ENCODE measurements at places on chromosomes 11 and 22.

DNA sequence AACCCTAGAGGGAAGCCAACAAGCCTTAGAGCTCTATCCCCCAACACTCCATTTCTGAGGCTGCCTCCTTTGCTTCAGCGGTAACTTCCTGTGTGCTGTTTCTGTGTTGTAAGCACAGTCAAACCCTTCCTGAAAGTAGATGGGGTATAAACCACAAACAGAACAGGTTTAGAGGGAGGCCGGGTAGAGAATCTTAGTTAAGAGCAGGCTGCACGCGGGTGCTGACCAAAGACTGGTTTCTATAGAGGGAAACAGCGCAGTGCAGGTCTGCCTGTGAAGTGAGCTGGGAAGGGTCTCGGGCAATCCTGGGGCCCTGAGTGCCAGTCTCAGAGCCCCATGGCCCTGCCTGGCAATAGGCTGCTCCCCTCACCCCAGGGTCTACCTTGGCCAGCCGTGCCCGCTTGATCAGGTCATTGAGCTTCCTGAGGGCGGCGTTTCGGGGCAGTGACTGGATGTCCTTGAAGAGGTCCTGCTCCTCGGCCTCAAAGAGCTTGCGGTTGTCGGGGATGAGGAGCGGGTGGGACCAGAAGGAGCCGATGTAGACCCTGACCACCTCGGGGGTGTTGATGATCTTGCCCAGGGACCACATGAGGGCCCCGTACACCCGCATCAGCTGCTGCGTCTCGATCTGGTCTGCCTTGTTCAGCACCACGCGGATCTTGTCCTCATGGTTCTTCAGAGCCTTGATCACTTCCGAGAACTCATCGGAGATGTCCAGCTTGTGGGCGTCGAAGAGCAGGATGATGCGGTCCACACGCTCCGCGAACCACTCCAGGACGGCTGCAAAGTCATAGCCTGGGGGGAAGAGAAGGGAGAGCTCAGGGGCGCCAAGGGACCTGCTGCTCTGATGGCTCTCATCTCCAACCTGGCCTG is 15.3 kb upstream of the CDC42BPG start:
- no peak for DNase-seq

DNA sequence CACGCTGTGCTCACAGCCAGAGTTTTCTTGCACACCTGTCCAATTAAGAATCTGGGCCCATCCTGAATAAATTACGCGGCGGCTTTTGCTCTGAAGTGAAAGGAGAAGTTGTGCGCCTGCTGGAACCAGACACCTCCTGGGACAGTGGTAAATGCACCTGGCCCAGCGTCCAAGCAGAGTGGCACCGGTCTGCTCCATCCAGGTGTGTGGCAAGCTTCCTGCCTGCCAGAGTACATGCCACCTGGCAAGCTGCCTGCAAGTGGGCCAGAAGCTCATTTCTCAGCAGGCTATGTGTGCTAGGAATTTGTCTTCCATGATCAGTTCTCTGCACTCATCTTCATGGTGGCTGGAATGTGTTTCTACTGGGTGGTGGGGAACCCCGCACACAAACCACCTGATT is 660.6 kb downstream of the ETS1 start:
- DNase-seq: no peak

DNA sequence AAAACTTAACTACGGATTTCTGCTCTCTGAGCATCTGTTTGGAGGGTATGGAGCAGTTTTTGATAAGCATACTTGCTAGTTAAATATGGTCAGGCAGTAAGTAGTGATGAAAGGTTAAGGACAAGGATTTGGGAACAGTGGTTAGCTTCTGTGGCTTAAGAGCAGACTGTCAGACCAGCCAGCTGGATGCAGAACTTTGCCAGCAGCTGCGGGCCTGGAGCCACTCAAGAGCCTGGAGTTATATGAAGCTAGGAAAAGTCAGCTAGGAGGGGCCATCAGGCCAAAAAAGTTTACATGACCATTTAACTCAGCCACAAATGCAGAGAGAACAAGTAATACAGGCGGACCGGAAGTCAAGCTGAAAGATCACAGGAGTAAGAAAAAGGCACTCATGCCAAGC is 1817.7 kb downstream of the LRRC4C start:
- DNase-seq: no peak

DNA sequence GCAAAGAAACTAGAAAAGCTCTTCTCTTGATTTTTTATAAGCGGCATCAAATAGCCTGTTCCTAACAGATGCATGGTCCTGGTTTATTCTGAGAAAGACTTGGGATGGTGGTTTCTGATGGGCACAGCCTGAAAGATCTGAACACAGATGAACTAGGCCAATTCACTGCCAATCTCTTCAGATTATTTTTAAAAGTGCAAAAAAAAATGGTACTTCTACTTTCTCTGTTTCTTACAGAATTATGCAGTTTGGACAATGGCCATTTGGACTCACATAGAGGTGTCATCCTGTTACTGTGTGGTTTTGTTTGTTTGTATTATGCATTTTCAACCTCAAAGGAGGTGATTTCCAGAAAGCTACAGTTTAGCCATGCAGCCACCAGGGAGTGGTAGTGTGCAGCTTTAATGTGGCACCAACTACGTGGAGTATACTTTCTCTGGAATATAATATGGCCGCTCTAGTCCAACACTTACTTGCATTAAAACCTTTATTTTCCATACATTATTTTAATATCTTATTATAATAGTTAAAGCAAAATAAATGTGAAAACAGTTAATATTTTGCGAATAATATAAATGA is 469.8 kb upstream of the KIRREL3 start:
- no peak for DNase-seq

GRCh38 chr11:75823415-75823814 is 8.4 kb downstream of the UVRAG start:
- DNase-seq: no peak

- DNase-seq: no peak
These were observed 30.5 kb upstream of the PPP2R1B start for GRCh38 chr11:111796696-111797095.

DNA sequence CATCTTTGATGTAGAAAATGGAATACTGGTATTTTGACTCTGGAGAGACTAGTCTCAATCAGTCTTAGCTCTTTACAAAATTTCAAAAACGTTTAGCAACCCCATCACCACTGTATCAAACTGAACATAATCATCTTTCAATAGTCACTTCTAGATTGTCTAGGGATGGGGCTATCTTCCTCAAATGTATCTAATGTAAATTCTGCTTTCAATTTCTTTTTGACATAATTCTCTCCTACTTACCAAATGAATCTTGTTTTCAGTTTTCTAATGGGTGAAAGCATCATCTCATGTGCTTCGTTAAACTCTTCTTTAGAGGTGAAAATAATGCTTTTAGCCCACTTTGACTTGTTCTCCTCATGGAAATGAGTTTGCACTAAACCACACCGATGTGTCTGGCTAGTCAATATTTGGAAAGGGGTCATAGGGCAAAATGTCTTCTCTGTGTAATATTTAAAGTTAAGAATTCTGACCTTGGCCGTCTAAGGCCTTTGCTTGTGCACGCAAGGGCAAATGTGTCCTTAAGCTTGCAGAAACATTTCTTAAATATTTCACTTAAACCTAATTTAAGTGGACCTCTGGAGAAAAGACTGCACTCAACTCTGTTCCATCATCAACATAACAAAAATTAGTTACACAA is 5.2 kb downstream of the SIK3 start:
- DNase-seq: no peak

GRCh38 chr11:29623144-29623722 is 393.6 kb downstream of the KCNA4 start:
- DNase-seq: no peak

DNA sequence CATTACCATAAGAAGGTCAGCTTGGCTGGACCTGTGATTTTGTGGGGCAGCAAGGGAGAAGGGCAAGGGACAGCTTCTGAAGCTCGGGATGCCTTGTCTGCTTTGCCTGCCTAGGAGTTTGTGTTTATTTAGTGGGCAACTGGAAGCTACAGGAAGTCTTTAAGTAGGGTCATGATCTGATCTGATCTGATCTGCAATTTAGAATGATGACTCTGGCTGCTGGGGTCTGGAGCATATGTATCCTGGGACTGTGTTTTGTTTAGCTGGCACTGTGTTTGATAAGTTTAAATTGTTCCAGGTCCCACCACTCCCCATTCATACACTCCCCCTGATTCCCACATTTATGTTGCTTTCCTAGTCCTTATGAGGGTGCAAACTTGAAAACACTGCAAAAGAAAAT is 47.7 kb upstream of the HTATIP2 start:
- DNase-seq: no peak

DNA sequence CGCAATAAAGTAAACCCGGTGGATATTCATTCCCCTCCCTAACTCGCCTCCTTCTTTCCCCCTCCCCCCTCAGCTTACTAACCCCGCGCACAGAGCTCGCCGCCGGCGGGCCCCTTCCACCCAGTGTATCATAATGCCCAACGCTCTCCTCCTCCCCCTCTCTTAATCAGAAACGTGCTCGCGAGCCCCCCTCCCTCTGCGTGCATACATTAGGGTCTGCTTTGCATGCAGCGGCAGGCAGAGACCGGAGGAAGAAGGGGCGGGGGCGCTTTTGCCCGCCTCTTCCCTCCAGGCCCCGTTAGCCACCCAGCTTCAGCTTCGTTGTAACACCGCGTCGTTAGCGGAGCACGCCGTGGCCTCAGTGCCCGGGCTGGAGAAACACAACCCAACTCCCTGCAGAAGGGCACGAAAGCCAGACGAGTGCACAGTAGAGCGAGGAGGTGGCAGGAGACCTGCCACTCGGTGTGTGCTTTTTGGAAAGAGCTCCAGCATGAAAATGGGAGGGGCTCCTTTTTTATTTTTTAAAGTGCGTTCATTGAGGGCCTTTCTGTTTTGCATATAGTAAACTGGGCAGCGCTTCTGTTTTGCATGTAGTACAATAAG is 901 bp upstream of the KMT2A start:
- no peak for DNase-seq

- no peak for DNase-seq
These were observed 3.1 kb downstream of the CDC42EP1 start for GRCh38 chr22:37563153-37564081.

DNA sequence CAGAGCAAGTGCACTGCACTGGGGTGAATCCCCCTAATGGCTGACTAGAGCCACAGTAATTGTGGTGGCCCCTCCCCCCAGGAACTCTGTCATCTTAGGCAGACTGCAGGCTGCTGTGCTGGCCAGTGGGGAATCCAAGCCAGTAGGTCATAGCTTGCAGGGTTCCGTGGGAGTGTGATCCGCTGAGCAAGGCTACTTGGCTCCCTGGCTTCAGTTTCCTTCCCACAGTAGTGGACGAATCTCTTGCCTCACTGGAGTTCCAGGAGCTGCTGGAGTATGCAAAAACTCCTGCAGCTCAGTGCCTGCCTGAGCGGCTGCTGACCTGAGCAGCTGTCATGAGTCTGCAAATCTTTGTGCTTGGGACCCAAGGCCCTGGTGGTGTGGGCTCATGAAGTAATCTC is 13.2 kb downstream of the OOSP3 start:
- no peak for DNase-seq

- DNase-seq: no peak
These were observed 413.0 kb upstream of the LRRC4C start for GRCh38 chr11:41872426-41872825.

DNA sequence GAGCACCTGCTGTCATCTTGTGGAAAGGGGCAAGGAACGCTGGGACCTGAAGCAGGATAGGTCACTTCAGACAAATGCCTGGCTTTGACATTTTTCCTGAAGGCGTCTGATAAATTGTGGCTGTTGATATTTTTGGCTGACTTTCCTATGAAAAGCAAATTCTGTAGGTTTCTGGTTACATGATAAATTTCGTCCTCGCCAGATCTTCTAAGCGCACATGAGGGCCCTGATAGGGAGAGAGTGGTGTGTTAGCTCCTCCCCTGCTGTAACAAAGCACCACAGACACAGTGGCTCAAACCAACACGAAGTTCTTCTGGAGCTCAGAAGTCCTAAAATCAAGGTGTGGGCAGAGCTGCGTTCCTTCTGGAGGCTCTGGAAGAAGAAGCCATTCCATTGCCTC is 19.6 kb downstream of the APOL4 start:
- DNase-seq: no peak

- no peak for DNase-seq
These were observed 109.2 kb downstream of the IGLL1 start for GRCh38 chr22:23470811-23471389.

GRCh38 chr11:122751292-122752070 is 86.8 kb upstream of the CRTAM start:
- DNase-seq: no peak

- no peak for DNase-seq
These were observed at the start of gene GAS2 for GRCh38 chr11:22666325-22666687. Gene GAS2 (plus strand): TSS chr11:22666611. CDS start chr11:22674870, 8,259 bp downstream.

DNA sequence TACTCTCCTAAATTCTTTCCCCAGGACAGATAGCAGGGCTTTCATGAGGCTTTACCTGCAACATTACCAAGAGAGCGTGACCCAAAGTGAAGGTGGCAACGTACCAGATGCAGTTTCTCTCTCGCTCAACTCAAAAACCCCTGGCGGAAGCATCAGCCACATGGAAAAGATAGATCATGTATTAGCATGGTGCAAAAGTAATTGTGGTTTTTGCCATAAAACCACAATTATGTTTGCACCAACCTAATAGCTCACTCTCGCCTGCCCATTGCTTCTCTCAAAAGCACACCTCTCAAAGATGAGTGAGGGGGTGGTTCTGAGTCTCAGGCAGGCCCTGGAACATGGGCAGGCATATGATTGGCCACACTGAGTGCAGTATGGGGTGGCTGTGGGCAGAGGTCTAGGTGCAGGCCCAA is 7.0 kb downstream of the MS4A6A start:
- DNase-seq: no peak

- DNase-seq: no peak
These were observed 19.6 kb upstream of the TXNRD2 start for GRCh38 chr22:19961201-19961580.

- DNase-seq: no peak
These were observed 56.3 kb downstream of the SLN start for GRCh38 chr11:107655602-107656001.

GRCh38 chr11:102061276-102061675 is 14.0 kb downstream of the CFAP300 start:
- no peak for DNase-seq

DNA sequence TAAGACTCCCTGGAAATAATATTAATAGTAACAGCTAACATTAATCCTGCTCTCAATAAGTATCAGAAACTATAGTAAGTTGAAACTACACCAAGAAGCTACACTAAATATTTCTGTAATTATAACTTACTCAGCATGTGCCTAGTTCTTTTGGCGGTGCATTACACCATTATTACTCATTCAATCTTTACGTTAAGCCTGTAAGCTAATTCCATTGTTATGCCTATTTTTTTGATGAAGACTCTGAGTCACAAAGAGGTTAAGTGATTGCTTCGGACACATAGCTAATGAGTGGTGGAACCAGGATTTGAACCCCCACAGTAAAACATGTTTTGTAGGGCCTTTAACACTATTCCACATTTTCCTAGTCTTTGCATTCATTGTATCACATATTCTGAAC is 111.6 kb downstream of the RASSF10 start:
- DNase-seq: no peak

DNA sequence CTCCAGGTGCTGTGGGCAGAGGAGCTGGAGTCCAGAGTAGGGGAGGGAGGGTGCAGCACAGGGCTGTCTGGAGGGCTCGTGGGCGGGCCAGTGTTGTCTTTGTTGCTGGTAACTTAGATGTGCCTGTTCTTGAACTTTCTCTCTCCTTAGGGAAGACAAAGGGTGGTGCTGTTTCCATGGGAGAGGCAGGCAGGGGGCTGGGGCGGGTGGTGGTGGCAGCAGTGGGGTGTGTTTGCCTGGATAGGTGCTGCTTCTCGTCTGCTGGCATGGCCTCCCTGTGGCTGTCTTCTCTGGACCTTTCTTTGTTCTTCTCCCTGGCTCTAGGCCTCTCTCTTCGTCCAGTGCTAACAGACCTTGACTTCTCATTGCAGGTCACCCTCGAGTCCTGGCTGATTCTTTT is 8.5 kb downstream of the SIDT2 start:
- DNase-seq: no peak

- DNase-seq: no peak
These were observed 191.4 kb downstream of the ARHGAP42 start for GRCh38 chr11:100878474-100878873.

GRCh38 chr11:72239313-72239848 is 4.6 kb downstream of the PHOX2A start:
- no peak for DNase-seq

Data from cortex of kidney (tissue), 1 donor.